ENCODE measurements at places on chromosomes 6 and 20. TPM values are rescaled to one million over a fixed set of nuclear protein-coding genes. Genes with fewer than 3 reads are reported as not detected.

TPD52L1 gene
- 121 TPM for total RNA-seq

ETV7 gene
- total RNA-seq: 0.24 TPM

TSPYL1 gene
- 61.9 TPM for total RNA-seq

TPBG gene
- total RNA-seq: 221 TPM

GPX5 gene
- not detected for total RNA-seq

VNN1 gene
- 1.2 TPM for total RNA-seq

C20orf202 gene
- not detected for total RNA-seq
